NCI-H748 treated with DMSO at 0.1 percent for 48 hours (cell line): ENCODE measurements at places on chromosomes 16 and 17.
A peak's percentile ranks its signal among the peaks of the same experiment; 100 is the strongest.

GRCh38 chr17:40613467-40614154 lies 34.0 kb downstream of the SMARCE1 start:
- DNase-seq = no peak

DNA sequence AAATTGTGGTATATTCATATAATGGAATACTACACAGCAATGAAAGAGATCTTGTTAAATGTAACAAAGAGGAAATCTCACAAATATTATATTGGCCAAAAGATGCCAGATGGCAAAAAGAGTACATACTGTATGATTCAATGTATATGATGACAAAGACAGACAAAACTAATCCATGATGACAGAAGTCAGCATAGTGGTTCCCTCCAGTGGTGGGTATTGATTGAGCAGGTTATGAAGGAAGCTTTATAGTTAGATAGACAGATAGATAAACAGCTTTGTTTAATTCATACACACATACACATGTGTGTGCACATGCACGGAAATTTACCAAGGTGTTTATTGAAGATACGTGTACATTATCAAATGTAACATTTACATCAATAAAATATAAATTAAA lies 74.4 kb upstream of the SMIM36 start:
- no peak for DNase-seq

- DNase-seq = no peak
Observed at GRCh38 chr17:5115673-5116651, at the start of gene USP6. USP6 (plus strand) TSS chr17:5116032; CDS start chr17:5130368, 14,336 bp downstream.

DNA sequence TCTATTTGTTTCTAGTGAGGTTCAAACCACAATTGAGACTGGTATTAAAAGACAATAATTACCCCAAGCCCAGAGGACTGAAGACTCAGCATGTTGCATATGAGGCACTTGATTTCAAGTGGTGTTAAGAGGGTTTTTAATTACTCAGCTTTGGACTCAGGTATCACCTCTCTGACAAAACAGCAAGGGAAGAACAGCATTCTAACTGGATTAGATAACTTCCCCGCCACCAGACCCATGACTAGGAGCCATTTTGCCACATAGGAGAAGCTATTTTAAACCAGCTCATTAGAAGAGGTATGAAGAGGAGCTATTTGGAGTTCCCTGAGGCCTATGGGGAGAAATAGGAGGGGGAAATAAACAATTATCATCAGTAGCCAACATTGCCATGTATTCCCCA lies 226.1 kb upstream of the TOX3 start:
- peak; percentile 53 for DNase-seq

- no peak for DNase-seq
Observed at GRCh38 chr16:24972608-24973220, 42.5 kb downstream of the ARHGAP17 start.

DNA sequence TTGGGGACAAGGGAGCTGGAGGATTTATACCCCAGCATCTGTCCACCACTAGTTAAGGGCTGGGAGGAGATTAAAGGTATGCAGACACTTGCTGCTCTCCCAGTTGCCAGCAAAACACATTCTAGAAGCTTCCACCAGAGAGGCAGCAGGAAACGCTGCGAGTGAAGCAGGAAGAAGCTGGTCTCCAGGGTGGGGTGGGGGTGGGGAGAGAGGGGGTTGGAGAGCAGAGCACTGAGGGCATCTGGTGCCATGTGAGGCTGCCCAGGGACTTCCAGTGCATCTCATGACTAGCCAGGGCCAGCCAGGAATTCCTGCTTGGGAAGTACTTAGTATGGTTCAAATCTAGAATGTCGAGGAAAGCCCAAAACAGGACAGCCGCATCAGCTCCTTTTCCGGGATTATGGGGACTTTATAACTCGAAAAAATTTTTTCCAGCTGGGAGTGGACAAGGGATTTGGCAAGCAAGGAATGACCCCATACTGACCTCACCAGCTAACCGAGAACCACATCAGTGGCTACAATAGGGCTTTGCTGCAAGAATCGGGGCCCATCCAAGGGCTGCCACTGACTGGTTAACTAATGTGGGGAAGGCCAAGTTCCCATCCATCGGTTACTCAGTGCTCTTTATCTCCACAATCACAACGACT lies 26.2 kb upstream of the AXIN2 start:
- no peak for DNase-seq

- no peak for DNase-seq
Observed at GRCh38 chr17:69822314-69822875, 252.6 kb upstream of the KCNJ16 start.

DNA sequence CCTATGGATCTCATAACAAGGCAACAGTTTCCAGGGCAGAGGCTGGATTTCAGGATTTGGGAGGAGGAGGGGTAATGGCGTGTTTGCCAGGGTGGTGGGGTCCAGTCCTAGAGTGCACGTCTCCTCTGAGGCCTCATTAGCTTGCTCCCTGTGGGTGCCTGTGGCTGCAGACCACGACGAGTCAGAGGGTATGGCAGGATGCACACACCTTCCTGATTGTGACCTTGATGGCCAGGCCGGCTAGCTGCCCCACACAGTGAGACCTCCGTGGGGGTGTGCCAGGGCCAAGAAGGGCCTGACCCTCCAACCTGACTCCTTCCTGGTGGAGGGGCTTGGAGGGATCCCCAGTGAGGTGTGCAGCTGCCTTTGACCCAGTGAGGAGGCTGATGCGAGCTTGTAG lies 4.0 kb upstream of the SMTNL2 start:
- no peak for DNase-seq

DNA sequence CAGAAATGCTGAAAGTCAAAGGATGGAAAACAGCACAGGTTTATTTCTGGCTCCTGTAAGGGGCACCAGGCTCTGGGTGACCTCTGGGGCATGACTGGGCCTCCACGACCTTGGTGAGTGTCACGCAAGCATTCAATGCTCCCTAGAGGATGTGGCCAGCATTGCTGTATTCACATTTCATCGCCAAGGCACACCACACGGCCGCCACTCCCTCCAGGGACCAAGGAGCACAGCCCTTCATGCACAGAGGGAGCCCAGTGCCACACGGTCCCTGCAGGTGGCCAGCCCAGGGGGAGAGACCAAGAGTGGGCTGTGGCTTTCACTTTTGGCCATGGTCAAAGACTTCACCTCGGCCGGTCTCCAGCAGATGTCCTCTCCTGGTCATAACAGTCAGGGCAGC lies 137.4 kb upstream of the TNRC6C start:
- no peak for DNase-seq

DNA sequence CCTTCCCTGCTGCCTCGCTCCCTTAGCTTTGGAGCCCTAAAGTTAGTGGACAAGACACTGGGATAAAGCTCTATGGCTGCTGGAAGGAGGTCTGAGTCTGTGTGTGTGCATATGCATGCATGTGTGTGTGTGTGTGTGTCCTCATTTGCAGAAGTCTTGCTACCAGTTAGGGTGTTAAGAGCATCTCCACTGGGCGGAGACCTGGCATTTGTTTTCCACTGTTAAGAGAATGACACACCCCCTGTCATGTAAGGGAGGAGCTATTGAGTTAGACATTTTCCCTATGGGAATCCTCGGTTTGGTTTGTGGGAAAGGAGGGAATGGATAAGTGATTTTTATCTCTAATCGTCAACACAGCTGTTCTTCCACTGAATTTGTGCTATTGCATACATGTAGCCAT lies 24.8 kb upstream of the ARHGAP23 start:
- no peak for DNase-seq

- DNase-seq = no peak
Observed at GRCh38 chr17:57459286-57459915, 203.1 kb downstream of the MSI2 start.

DNA sequence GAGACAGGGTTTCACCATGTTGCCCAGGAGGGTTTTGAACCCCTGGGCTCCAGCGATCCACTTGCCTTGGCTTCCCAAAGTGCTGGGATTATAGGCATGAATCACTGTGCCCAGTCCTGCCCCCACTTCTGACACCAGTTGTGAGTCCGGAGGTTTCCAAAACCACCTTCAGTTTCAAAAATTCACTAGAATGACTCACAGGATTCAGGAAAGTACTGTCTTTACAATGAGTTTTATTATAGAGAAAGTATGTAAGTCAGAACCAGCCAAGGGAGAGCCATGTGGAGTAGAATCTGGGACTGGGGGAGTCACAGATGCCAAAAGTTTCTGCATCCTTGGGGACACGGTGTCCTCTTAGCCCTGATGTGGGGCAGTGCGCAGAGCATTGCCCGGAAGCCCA lies 55.1 kb downstream of the PLD6 start:
- DNase-seq = no peak

GRCh38 chr16:17578981-17579874 lies 108.5 kb upstream of the XYLT1 start:
- no peak for DNase-seq
